T-helper 1 cell (primary cell): ENCODE measurements at places on chromosomes 16 and 17.

- peak; percentile 61 for DNase-seq
These were observed 9.1 kb upstream of the ARL5C start for GRCh38 chr17:39174920-39175694.

GRCh38 chr16:66007717-66008116 lies 358.8 kb upstream of the CDH5 start:
- DNase-seq, result no peak

DNA sequence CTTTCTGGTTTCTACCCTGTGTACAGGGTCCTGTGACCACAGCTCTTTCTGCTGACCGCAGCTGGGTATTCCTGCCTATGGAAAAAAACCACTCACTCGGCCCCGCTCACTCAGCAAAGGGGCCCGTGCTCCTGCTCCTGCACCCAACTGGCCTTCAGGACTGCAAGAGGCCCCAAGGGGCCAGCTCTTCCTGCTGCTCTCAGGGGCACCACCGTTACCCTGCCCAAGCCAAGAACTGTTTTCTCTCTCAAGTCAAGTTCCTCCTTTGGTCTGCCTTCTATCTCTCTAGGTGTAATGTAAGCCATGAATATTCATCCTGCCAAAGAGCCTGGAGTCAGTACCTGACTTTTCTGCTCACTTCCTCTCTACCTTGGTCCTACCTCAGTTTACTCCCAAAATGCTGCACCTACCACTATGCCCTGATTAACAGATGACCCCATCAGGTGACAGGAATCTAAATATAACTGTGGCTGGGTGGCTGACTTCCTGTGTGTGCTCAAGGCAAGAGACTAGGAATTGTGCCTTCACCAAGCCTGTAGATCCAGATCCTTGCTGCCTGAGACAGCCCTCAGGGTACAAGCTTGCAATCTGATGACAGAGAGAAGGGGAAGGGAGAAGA lies 20.4 kb upstream of the SCIMP start:
- DNase-seq, result no peak

DNA sequence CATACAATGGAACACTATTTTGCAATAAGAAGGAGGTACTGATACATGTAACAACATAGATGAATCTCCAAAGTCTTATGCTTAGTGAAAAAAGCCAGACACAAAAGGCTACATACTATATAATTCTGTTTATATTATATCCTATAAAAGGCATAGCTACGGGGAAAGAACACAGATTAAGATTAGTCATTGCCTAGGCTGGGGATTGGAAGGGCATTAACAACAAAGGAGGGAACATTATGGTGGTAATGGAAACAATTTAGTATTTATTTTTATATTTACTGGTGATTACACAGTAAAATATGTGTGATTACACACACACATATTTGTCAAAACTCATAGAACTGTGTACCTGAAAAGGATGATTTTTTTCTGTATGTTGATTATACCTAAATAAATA lies 278.1 kb downstream of the ZFHX3 start:
- DNase-seq, result no peak

- no peak for DNase-seq
These were observed 87.8 kb downstream of the CYB561 start for GRCh38 chr17:63358111-63358839.

- DNase-seq, result no peak
These were observed 103.1 kb downstream of the AATF start for GRCh38 chr17:37051833-37052232.

DNA sequence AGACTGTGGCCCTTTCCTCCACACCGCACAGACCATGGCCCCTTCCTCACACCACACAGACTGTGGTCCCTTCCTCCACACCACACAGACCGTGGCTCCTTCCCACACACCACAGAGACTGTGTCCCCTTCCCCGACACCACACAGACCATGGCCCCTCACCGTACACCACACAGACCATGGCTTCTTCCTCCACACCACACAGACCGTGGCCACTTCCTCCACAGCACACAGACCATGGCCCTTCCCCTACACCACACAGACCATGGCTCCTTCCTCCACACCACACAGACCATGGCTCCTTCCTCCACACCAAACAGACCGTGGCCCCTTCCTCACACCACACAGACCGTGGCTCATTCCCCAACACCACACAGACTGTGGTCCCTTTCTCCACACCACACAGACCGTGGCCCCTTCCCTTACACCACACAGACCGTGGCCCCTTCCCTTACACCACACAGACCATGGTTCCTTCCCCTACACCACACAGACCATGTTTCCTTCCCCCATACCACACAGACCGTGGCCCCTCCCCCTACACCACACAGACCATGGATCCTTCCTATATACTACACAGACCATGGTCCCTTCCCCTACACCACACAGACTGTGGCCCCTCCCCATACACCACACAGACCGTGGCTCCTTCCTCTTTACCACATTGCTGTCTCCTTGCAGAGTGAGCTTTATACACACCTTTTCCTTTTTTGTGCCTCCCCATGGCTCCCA lies 297.5 kb upstream of the FOXF1 start:
- no peak for DNase-seq
